T-helper 2 cell treated with Interferon-gamma antibody and Interleukin-4, amounts not matched to agents 5 μg/mL and 100 μg/mL, for 36 hours (primary cell): ENCODE measurements at places on chromosomes 1 and 21.

GRCh38 chr1:223266632-223267172 is 97.3 kb downstream of the SUSD4 start:
- no peak for DNase-seq

DNA sequence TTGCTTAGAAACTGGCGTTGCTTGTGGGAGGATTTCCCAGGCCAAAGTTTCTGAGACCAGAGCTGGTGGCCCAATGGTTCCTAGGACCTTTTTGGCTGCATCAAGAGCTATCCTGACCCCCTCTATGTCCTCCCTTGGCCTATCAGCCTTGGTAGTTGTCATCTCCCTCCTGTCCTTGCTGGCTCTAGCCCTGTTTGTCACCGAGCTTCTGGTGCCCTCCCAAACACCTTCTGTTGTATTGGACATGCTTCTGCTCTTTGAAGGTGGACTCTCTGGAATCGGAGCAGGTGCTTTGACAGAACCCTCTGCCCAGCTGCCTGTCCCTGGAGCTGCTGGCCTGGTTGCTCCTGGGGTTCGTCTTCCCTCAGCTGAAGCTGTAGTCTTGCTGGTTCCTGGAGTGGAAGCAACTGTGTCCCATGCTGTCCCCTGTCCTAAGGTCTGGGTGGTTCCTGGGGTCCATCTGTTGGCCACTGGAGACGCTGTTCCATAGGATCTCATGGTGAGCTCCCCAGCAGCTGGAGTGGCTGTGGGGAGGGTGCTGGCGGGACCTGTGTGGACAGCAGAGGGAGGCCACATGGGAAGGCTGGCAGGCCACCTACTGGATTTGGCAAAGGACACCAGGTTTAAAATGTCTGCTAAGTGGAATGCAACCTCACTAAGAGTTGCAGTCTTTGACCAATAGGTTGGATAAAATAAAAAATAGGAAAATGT is 9.4 kb downstream of the FCAMR start:
- no peak for DNase-seq

GRCh38 chr1:5265438-5266075 is 611.1 kb downstream of the AJAP1 start:
- DNase-seq, result no peak

DNA sequence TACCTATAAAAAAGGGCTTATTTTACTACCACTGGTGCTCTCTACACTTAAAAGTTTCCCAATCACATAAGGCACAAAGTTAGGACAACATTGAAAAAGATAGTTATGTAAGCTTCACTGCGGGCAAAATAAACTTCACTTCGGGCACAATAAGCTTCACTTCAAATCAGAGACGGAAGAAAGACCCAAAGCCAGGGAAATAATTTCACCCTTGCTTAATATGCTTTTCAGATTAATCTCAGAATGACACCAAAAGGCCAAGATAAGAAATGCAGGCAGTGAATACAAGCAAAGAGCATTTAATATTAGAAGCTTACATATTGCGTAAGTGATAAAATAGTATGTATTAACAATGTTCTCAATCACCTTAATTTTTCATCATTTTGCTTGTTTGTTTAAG is 444.2 kb downstream of the SETD4 start:
- no peak for DNase-seq

DNA sequence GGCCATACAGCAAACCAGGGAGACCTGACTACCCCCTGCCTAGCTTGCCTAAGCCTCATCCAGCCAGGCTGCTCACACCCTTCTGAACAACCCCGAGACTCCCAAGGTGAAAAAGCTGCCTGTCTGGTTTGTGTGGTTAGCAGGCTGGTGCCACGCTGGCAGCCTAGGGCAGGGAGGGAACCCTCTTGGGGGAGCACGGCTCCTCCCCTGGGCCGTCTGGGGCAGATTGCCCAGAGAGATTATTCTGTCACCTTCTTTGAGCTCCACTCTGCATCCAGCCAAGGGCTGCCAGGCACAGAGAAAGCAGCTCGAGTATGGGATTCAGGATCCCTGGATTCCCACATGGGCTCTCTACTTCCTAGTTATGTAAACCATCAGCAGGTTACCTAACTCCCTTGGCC is 27.5 kb upstream of the TCEA3 start:
- no peak for DNase-seq

GRCh38 chr1:205355075-205355453 is 1.7 kb downstream of the KLHDC8A start:
- no peak for DNase-seq
